NCI-H1417 (cell line): ENCODE measurements at places on chromosomes 4 and X.
A peak's percentile ranks its signal among the peaks of the same experiment; 100 is the strongest.

- DNase-seq, result no peak
Measured at GRCh38 chr4:120209706-120210105, 143.1 kb upstream of the MAD2L1 start.

DNA sequence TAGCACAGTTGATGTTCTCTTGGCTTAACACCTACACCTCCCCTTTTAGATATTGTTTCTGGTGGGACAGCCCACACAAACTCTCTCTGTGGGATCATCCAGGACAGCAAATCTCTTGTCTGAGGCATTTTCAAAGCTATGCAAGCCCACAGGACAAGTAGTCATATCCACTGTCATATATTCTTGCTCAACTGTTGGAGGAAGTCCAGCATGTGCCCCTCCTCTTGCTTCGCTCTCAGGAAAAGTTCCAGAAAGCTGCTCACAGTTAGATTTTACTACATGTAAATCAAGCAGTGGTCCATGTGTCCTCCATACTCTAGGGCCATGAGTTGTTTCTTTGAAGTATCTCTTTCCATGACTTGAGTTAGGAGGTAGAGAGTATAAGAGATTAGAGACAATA lies 260.7 kb downstream of the INPP4B start:
- no peak for DNase-seq

GRCh38 chr4:57061395-57061794 lies 48.8 kb downstream of the IGFBP7 start:
- no peak for DNase-seq

- DNase-seq, result no peak
Measured at GRCh38 chr4:84167564-84167963, 331.5 kb downstream of the NKX6-1 start.

DNA sequence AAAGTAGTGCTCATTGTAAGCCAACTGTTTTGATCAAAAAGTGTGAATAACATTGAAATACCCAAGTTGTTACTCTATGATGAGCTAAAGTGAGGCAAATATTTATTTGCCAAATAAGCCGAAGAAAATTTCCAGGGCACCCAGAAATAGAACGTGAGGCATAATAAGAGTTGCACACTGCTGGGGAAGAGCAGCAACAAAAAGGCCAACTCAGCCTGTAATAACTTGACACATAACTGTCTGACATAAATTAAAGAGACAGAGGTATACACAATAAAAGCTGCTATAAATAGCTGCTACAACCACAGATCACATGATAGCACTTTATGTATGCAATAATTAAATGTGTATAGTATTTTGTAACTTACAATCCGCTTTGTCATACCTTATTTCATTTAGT lies 2.0 kb upstream of the ABCB7 start:
- DNase-seq, result no peak

- no peak for DNase-seq
Measured at GRCh38 chr4:102478186-102478585, 23.0 kb upstream of the NFKB1 start.

DNA sequence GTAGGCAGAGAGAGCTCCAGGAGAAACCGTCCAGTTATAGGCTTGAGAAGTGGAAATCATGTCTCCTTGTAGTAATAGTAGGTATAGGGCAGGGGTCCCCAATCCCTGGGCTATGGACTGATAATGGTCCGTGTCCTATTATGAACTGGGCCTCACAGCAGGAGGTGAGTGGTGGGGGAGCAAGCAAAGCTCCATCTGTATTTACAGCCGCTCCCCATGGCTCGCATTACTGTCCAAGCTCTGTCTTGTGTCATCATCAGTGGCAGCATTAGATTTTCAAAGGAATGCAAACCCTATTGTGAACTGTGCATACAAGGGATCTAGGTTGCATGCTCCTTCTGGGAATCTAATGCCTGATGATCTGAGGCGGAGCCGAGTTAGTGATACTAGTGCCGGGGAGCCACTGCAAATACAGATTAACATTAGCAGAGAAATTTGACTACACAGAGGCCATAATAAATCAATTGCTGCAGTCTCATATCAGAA lies 67.6 kb downstream of the MRPL1 start:
- DNase-seq, result peak; percentile 11

- peak; percentile 40 for DNase-seq
Measured at GRCh38 chrX:21798677-21799219, 40.7 kb upstream of the MBTPS2 start.

DNA sequence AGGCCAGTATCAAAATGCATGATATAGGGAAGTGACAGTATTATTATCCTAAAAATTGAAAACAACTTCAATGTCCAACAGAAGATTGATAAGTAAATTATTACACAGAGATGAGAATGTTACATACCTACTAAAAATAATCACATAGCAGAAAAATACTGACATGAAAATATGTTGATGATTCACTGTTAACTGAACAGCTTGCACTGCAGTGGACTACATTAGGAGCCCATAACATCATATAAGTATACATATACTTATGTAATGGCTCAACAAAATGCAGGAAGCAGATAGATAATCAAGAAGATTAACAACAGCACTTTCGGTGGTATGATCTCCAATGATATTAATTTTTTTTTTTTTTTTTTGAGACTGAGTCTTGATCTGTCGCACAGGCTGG lies 7.1 kb downstream of the CLOCK start:
- DNase-seq, result no peak
